ENCODE measurements at places on chromosomes 7 and 10.

- no peak for DNase-seq
Measured at GRCh38 chr7:55377162-55377817, 12.2 kb downstream of the LANCL2 start.

GRCh38 chr7:24764972-24765744 is 7.9 kb upstream of the GSDME start:
- no peak for DNase-seq

DNA sequence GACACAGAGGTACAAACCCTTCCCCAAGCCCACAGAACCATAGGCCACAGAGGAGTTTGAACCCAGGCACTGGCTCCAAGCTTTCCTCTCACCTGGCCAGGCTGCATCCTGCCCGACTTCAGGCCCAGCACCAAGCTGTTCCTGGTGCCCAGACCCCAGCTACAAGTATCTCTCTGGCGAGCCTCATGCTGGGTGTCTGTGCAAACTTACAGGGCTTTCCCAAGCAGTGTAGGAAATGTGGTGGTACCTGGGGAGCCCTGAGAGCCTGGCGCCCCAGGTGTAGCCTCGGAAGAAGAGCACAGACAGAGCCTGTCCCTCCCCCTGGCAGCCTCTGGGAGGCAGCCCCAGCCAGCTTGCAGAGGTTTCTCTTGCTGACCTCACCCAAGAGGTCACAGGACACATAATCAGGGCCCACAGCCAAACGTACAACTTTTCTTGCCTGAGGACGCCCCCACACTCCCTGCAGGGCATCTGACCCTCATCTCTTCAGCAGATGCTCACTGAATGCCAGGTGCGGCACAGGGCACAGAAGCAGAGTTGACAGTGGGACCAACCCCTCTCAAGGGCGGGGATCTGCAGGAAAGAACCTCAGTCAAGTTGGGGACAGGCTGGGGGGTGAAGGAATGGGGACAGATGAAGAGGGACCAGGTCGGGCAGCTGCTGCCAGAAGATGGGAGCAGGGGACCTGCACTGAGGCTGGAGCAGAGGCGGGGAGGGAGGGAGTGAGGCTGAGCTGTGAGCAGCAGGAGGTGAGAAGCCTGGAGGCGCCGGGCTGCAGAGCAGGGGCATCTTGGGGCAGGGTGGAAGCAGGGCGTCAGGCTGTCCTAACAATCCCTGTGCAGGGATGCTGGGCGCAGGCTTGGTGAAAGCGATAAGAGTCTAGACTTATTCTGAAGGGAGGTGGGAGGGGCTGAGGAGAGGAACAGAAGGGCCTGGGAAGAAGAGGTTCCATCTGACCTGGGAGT is 16.3 kb upstream of the MYL7 start:
- no peak for DNase-seq

GRCh38 chr10:18424200-18424599 is 227.2 kb downstream of the NSUN6 start:
- DNase-seq, result no peak

DNA sequence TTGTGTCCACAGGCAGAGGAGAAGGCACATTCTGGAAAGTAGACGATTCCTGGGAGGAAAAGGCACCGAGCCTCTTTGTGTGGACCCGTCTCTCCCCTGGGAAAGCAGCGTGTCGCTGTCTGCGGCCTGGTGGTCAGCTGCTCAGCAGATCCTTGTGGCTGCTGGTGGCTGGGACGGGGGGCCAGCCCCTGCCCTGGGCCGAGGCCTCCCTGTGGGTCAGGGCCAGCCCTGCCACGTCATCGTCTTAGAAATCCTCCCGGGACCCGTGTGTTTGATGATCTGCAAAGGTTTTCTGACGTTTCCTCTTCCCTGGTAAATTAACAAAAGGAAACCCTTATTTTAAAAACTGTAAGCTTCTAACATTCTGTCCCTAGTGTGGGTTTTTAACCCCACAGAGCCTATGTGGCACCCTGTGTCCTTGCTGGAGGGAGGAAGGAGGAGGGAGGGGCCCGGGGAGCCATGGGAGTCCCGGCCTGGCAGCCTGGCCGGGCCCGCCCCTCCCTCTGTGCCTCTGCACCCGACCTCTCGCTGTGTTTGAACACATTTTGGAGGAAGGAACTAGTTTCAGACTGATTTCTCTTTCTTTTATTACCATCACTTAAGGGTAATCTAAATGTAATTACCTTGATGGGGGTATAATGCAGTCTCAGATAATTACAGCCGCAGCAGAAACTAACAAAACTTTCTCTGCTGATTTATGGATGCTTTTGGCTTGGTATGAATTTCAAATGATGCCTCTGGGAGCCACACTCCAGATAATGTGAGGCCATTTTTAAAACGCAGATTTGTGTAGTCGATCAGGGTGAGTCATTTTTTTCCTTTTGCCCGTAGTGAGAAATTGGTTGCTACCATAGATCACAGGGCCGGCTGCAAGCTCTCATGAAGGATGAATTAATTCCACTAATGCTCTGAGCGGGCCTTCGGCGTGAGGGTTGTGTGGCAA is 85.5 kb downstream of the NKX6-2 start:
- DNase-seq, result no peak

DNA sequence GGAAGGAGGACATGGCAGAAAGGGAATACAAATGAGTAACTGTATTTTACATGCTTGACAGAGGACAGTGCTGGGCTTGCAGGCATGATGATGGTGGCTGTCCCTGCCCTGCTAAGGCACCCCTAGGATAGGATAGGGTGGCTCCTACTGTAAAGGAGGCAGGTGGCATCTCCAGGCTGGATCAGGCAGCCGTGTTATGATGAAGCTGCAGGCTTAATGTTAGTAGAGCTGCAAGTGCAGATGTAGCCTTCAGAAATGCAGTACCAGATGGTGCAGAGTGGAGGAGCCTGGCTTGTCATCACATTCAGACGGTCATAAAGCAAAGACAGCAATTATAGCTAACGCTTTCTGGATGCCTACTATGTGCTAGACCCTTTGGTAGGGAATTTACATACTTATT is 287.9 kb upstream of the PODXL start:
- DNase-seq, result no peak

DNA sequence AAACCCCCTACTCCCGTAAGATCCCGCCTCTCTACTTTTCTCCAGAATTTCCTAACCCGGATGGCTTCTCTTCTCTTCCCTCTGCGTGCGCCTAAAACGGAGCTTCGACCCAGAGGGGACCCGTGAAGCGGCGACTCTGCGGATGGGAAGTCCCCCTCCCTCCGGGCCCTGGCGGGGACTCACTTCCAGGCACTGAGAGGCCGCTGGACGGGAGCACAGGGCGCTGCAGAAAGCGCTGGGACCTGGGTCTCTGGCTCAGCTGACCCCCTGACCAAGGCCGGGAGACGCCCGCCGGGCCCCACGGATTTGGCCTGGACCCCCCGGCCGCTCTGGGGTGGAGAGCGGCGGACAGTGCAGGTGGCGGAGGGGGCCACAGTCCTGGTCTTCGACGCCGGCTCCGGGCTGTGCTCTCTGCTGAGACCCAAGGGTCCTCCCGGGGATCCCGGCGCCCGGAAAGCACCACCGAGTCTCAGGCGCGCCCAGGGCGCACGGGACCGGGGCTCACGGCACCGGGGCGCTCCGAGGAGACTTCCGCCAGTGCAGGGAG is 688 bp upstream of the FOXL3 start:
- DNase-seq, result no peak
